ENCODE measurements at places on chromosomes 5 and 9. TPM values are rescaled to one million over a fixed set of nuclear protein-coding genes. Genes with fewer than 3 reads are reported as not detected.

The ROPN1L gene
- 1.7 TPM for total RNA-seq

The STK32A gene
- 0.30 TPM for total RNA-seq

The IL6ST gene
- total RNA-seq: 66.6 TPM

The SLC2A6 gene
- 17.2 TPM for total RNA-seq

The DPYSL3 gene
- total RNA-seq: 24.6 TPM

The CDC20B gene
- total RNA-seq: 0.08 TPM

The KIF24 gene
- total RNA-seq: 3.7 TPM

The PKN3 gene
- total RNA-seq: 10.5 TPM

The ITGA2 gene
- total RNA-seq: 13.9 TPM

The PCDHA8 gene
- 0.06 TPM for total RNA-seq

The TOR1A gene
- 56.3 TPM for total RNA-seq

The ARL14EPL gene
- total RNA-seq: 0.10 TPM

The PCDHB16 gene
- total RNA-seq: 0.05 TPM

The MCC gene
- total RNA-seq: 0.26 TPM

The STPG3 gene
- not detected for total RNA-seq

The ARRDC1 gene
- 39.9 TPM for total RNA-seq

The FBP2 gene
- total RNA-seq: not detected

The GPR150 gene
- 0.13 TPM for total RNA-seq

The SIT1 gene
- not detected for total RNA-seq

The PCDHA9 gene
- not detected for total RNA-seq

The HSPB3 gene
- total RNA-seq: 0.14 TPM

The SNCAIP gene
- not detected for total RNA-seq

The ACOT12 gene
- total RNA-seq: 0.08 TPM

The TAS2R1 gene
- total RNA-seq: not detected

The ADAMTS6 gene
- total RNA-seq: 0.15 TPM

The FRMD3 gene
- 6.4 TPM for total RNA-seq

The ANXA1 gene
- 949 TPM for total RNA-seq

The SYK gene
- 0.02 TPM for total RNA-seq

The SLC22A4 gene
- 4.9 TPM for total RNA-seq

The ANKS6 gene
- total RNA-seq: 11.3 TPM

The LHX2 gene
- 3.5 TPM for total RNA-seq

The CDX1 gene
- total RNA-seq: not detected

The KYAT1 gene
- total RNA-seq: 14.2 TPM

The GARNL3 gene
- 3.3 TPM for total RNA-seq

The PCDHA11 gene
- 0.07 TPM for total RNA-seq

The ATP10B gene
- not detected for total RNA-seq

All from A549 treated with dexamethasone at 1 μM for 4 hours (cell line).